Right cardiac atrium (tissue), 5 donors: ENCODE measurements at places on chromosomes 2 and 18.

DNA sequence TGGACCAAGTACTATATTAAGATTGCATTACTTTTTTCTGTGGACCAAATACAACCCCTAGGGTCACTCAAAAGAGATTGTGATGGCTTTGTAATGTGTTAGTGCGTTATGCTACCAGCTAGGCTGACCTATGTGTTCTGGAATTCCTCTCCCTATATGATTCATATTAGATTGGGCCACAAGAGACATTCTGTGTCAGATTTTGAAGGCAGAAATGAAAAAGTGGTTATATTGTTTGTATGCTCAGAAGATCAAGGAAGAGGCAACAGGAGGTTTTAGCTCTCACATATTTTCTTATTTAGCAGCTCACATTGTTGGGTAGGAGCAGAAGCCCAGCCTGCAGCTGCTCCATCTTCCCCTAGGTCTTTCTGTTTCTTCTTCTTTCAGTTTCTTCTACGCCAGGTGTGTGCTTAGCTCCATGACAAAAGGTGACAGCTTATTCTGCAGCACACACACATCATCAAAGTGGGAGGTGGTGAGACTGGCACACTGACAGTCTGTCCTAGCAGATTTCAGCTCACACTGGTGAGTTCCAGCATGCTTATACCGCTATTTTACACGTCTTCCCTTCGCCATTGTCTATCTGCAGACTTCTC, 156.8 kb upstream of the UBE2E3 start:
- DNase-seq: no peak

DNA sequence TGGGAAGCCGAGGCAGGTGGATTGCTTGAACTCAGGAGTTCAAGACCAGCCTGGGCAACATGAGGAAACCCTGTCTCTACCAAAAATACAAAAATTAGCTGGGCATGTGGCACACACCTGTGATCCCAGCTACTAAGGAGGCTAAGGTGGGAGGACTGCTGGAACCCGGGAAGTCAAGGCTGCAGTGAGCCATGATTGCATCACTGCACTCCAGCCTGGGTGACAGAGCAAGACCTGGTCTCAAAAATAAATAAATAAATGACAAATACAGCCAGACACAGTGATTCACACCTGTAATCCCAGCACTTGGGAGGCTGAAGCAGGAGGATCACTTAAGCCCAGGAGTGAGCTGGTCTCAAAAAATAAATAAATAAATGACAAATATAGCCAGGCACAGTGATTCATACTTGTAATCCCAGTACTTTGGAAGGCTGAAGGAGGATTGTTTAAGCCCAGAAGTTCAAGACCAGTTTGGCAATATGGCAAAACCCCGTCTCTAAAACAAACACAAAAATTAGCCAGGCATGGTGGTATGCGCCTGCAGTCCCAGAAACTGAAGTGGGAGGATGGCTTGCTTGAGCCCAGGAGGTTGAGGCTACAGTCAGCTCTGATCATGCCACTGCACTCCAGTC, 6.2 kb downstream of the KANSL3 start:
- DNase-seq: no peak

GRCh38 chr2:126890551-126891450, 7.9 kb upstream of the TEX51 start:
- no peak for DNase-seq

DNA sequence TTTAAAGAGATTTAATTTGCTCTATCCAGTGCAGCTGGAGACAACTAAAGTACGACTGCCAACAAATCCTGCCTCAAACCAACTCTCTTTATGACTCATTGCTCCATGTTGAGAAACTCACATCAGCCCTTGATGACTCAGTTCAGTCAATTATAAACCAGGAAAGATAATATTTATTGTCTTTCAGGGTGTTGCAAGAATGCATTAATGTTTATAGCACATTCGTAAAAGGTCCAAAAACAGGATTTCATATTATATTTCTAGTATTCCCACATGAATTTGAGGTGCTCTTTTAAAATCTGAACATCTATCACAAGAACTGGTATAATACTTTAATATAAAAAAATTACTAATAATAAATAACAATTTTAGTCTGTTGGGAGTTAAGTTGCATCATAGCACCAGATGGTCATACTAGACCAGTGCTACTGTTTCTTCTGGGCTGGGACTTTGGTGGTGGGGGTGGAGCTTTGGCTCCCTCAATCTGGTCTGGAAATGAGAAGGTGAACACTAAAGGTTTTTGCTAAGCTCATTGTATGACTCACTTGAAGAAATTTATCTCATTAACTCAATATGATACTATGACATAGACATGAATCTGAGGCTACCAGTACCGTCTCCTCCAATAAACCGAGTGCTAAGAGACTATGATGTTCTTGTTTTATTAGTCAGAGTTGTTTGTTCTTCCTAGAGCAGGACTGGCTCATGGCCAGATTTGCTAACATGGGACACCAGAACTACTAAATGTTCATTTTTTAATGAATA, 26.6 kb upstream of the MAP3K20 start:
- peak; percentile 76 for DNase-seq

DNA sequence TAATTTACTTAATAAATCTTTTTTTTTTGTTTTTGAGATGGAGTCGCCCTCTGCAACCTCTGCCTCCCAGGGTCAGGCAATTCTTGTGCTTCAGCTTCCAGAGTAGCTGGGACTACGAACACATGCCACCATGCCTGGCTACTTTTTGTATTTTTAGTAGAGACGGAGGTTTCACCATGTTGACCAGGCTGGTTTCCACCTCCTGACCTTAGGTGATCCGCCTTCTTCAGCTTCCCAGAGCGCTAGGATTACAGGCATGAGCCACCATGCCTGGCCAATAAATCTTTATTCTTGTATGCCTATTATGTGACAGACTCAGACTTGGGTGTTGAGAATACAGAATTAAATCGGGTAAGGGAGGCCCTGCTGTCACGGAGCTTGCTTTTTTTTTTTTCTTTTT, 16.7 kb upstream of the ASXL2 start:
- no peak for DNase-seq

DNA sequence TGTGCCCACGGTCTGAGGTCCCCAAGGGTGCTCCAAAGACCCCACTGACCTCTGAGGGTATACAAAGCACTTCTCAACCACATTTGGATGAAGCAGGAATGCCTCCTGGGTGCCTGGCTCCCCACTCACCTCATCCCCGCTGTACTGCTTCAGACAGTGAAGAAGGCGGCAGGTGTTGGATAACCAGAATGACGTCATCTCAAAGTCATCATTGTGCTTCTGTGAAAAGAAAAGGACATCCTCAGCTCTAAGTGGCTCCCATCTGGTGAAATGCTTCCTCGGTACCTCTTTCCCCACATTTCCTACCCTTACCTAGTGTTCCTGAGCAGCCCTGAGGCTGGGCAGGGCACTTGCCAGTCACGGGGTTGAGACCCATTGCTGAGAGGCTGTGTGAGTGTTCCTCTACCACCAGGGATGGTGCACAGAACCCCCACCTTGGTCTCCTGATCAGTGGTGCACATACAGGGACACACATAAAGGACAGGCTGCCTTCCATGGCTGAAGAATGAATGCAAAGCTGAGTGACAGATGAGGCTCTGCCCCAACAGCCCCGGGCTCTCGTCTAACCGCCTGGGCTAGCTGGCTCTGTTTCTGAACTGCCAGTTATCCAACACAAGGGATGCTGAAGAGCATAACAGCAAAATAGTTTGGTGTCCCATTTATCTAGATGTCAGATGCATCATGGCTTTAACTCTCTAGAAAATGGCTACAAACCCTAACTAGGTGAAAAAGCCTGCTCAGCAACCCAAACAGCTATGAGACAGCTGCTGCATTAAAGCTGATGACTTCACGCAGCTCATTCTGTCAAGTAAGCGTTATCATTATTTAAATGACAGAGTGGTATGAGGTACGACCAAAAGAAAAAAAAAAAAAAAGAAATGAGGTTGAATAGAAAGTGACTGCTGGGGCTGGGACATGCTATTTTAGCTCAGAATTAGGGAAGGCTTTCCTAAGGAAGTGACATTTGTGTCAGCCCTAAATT, 28.2 kb upstream of the ACAA2 start:
- DNase-seq: no peak

DNA sequence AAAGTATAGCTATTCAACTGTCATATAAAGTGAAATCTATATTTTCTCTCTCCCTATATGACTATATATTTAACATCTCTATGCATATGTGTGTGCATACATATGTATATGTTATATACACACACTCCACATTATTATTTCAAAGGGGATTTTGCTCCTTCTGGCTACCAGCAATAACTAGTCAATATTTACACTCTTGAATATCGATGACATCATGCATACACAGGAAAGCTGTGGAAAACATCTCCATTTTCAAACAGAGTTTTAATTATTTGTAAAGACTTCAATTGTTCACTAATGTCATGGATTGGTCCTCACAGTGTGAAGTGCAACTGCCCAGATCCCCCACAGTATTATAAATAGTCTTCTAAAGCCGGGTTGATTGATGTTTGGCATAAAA, 195.9 kb upstream of the TCF4 start:
- no peak for DNase-seq

- DNase-seq: no peak
These were observed 334.3 kb upstream of the VWC2L start for GRCh38 chr2:214076527-214076926.

- no peak for DNase-seq
These were observed 27.9 kb downstream of the CNDP1 start for GRCh38 chr18:74562131-74562730.

- DNase-seq: no peak
These were observed 249.8 kb downstream of the NBAS start for GRCh38 chr2:15311201-15311907.

- no peak for DNase-seq
These were observed 16.6 kb upstream of the NABP1 start for GRCh38 chr2:191661097-191661924.

DNA sequence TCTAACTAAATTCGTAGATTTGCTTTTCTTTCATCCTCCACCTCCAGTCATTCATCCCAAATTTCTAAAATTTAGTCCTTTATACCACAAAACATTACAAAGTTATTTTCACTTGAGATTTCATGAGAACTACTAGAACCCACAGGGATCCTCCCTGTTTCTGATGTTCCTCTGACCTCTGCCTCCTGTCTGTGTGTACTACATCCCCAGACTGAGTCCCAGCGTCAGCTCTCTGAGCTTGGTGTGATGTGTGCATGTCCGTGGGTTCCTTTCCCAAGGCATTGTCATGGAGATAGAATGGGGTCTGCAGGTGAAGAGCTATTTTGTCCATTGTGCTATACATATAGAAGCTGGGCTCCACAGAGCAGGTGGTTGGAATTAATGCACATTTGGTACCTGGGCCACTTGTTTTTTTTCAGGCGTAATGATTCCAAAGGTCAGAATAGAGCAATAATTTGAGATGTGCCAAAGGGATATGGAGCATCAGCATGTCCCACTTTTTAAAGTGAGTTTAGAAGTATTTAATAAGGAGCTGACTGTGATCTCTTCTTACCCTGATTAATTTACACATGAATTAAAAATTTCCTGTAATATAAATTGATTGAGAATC, 151.2 kb upstream of the BOD1L2 start:
- DNase-seq: peak; percentile 16

GRCh38 chr18:24543795-24544498, 83.5 kb downstream of the HRH4 start:
- DNase-seq: no peak

DNA sequence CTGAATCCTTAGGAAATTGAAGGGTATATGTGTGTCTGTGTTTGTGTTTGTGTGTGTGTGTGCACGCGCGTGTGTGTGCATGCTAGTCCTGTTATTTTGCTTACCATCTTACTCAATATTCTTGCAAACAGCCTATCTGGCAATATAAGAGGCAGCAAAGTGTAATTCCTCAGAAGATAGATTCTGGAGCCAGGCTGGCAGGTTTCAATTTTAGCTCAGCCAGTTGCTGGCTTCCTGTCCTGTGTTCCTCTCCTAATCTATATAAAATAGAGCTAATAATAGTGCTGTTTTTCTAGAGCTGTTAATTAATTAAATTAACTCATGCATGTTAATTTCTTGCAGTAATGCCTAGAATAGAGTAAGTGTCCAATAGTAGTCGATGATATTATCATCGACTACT, 256.2 kb downstream of the PIK3C3 start:
- no peak for DNase-seq

- DNase-seq: no peak
These were observed 2.1 kb upstream of the SKA1 start for GRCh38 chr18:50372743-50373142.

DNA sequence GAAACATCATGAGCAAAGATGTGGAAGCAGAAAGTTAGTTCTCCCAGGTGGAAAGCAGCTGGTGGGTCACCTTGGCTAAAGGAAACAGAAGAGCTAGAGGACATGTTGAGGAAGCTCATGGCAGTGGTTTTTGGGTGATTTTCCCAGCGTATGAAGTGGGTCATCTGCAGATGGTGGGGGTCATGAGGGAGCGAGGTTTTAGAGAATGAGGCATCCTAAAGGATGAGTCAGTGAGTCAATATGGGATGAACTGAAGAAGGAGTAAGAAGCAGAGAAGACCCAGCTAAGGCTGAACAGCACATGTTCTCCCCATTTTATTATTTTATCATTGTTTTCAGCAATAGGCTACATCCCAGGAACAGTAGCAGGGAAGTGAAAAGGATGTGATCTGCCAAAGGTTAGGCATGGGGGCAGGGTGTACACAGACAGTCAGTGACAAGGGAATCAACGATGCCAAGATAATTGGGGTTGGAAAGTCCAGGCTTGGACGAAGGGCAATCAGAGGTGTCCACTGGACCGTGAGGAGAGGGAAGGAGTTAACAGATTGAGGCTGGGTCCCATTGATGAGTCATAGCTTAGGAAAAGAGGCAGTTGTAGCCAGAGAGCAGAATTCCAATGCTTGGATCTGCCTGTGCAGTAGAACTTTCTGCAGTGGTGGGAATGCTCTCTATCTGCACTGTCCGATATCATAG, 289.3 kb upstream of the RAB12 start:
- no peak for DNase-seq

DNA sequence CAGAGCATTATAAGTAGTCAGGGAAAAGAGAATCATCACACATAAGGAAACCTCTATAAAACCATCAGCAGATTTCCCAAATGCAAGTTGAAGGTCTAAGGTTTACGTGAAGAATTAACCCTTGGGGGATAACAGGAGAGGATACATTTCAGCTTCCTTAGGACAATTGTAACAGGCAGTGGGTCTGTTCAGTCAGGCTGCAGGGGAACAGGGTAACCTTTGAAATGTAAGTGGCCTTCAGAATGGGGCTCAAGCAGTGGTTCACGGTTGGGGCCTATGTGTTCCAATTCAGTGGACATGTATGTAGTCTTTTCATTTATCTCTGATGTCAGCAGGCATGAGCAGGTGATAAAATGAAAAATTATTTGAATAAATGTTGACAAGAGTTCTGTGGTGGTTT, 139.3 kb downstream of the EML6 start:
- no peak for DNase-seq

DNA sequence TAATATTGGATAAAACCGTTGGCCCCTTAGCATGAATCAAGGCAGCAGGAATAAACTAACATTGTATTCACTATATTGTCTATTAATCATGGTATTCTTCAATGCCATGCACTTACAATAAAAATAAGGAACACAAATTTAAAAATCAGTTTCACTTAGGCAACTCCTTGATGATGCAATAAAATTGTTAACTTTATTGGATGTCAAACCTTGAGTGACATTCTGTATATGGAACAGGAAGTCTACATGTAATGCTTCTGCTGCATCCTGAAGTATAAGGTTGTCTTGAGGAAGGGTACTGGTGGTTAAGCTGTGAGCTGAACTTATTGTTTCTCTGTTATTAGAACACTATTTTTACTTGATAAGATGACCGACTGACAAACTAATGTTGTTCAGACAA, 605.5 kb downstream of the SATB2 start:
- DNase-seq: no peak
